Sigmoid colon (tissue), 7 donors: ENCODE measurements at places on chromosomes 6 and 20. TPM values are rescaled to one million over a fixed set of nuclear protein-coding genes. Genes with fewer than 3 reads are reported as not detected.

- DNase-seq: no peak
These were observed 24.5 kb downstream of the PGM3 start for GRCh38 chr6:83168556-83168955.

GRCh38 chr6:24257282-24257681, 100.6 kb downstream of the DCDC2 start:
- no peak for DNase-seq

DNA sequence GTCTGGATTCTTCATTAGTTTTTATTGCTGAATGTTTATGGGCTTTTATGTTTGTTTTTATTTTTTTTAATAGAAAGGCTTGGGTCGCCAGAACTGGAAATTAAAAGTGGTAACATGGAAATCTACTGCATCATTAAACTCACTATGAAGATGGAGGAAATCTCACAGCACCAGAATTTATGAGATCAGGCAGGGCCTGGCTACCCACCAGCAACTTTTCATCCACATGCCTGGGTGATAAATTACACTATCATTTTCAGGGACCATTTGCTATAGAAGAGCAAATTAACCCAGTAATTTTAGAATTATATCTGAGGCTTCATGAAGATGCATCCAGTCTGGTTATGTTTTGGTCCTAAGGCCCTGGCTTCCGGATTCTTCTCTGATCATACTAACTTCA, 57.8 kb upstream of the PLCB4 start:
- DNase-seq: no peak

The SYNDIG1 gene
- total RNA-seq: 0.36 TPM

The IPCEF1 gene
- total RNA-seq: 0.28 TPM

The SALL4 gene
- total RNA-seq: 3.0 TPM

The RPL7L1 gene
- total RNA-seq: 67.6 TPM
